NCI-H1048 (cell line): ENCODE measurements at places on chromosomes 2 and 18.

GRCh38 chr2:76870581-76870980 lies 651.6 kb downstream of the LRRTM4 start:
- no peak for DNase-seq

DNA sequence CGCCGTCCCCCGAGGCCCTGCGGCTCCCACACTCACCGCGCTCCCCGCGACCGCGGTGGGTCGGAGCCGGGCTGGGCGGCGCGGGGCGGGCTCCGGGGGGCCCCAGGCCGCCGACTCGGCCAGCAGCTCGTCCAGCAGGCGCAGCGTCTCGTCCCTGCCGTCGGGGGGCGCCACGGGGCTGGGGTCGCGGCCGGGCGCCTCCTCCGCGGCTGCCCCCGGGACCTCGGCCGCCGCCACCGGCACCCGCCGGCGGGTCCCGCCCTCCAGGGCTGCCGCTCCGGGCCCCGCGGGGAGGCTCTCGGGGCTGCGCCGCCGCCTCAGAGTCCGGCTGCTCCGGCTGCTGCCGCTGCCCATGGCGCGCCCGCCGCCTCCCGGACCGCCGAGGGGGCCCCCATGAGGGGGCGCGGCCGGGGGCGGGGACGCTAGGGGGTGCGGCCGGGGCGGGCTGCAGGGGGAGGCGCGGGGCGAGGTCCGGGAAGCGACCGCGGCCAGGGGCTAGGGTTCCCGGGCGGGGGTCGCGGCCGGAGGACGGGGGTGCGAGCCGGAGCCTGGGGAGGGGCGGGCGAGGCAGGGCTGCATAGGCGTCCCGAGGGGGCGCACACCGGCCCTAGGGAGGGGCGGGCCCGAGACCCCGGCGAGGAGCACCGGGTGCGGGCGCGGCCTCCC lies at the start of gene CYS1:
TSS of gene CYS1 (minus strand) at position 542 of the 666 bp plus-strand sequence. CDS start at position 354, 188 bp downstream.
- DNase-seq: no peak

DNA sequence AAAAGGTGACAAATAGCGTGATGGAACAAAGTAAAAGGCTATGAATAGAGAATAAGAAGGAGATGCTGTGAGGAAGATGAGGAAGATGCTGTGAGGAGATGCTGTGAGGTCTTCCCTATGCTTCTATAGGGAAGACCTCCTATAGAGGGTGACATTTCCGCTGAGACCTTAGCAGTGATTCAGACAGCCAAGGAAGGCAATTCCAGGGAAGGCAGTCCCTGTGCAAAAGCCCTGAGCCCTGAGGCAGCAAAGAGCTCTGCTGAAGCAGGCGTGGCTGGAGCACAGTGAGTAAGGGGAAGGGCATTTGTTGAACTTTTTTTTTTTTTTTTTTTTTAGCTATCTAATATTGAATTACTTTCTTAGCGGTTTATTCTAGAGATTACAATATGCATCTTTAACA lies 142.7 kb upstream of the FOSL2 start:
- no peak for DNase-seq

- no peak for DNase-seq
Observed at GRCh38 chr2:64928813-64929212, 60.4 kb upstream of the SLC1A4 start.

- no peak for DNase-seq
Observed at GRCh38 chr2:17422061-17422460, 96.2 kb downstream of the RAD51AP2 start.

DNA sequence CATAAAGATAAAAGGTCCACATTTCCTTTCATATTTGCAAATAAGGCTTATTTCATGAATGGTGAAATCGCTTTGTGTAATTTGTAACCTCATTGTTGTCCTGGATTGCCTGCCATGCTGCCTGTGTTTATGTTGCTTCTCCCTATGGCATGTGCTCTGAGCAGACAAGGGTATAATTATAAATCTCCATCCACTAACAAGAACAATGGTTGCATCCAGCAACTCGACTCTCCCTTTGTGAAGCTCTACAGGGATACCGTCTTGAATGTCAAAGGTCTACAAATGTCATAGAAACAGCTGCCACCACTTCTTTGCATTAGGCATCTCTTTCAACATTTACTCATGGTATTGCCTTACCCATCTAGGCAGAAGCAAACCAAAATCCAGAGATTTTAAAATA lies 209.6 kb downstream of the SLC8A1 start:
- DNase-seq: no peak

DNA sequence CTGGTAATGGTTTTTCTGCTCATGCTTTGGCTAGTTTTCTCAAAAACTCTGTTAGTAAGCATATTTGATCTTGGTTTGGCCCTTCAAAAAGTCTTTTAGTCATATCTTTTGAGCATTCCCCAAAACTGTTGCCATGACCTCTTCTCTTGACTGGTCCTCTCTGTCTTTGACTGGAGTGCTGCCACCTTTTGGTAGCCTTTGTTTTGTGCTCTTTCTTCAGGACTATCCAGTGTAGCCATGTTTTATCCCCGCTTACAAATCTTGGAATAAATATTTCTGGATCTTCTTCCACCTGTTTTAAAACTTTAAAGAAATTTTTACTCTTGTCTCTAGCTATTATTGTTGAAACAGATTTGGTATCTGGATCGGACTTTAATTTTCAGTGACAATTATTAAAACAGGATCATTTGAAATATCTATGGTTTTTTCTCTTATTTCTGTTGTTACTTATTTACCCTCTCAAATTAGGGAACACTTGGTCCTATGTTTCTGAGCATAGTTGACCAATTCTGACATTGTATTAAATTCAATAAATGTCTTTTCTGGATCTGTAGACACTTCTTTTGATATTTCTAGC lies 965 bp upstream of the ELOA2 start:
- DNase-seq: no peak

- no peak for DNase-seq
Observed at GRCh38 chr2:75289771-75290170, 90.5 kb upstream of the TACR1 start.

- no peak for DNase-seq
Observed at GRCh38 chr2:203177361-203177760, 61.5 kb upstream of the CYP20A1 start.

DNA sequence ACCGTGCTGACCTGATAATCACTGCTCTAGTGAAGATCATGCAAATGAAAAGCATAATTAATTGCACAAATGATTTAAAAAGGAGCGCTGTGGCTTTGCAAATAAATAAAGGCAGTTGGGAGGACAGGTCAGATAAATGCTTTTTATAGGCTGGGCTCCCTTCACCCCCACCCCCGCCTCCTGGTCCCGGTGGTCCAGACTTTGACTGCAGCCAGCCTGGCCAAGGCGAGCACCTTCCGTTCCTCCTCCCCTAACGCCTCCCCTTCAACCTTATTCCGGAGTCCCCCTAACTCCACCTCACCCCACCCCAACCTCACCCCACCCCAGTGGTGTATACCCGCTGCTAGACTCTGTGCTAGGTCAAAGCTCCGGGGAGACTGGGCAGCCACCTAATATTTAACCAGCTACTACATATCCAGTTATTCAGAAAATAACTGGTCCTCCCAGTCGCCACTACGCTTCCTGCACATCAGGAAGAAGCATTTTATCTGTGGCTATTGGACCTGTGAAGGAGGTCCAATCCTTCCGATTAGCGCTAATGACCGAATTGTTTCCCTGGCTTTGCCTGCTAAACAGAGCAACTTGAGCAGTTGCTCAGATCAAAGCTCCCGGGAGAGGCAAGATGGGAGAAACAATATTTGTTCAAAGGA lies 3.7 kb upstream of the SP9 start:
- DNase-seq: no peak

- DNase-seq: no peak
Observed at GRCh38 chr2:109136542-109136941, 7.5 kb downstream of the SH3RF3 start.

GRCh38 chr2:114717049-114717448 lies 274.6 kb downstream of the DPP10 start:
- DNase-seq: no peak

GRCh38 chr18:51522821-51523220 lies 325.3 kb upstream of the MEX3C start:
- DNase-seq: no peak

DNA sequence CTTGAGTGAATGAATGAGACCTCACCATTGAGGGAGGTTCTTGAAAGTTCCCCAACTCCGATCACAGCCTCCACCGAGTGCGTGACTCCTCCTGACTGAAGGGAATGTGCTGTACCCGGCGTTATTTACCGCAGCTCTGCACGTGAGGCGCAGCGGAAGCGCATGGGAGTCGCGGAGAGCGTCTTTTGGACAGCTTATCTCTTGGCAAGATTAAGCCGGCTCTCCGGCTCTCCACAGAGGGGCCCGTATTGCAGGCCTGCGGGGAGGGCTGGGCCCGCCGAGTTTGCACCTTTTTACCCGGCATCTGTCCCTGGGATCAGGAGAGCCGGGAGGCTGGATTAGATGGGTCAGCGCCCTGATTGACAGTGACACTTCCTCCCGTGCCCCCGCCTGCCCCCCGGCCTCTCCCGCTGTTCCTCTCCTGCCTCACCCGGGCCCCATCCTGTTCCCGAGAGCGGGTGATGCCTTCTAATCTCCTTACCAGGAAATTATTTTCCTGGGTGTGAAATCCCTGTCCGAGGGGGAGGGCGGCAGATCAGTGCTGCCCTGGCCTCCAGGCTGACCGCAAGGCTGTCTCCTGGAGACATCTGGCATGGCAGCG lies 176.3 kb downstream of the INHBB start:
- DNase-seq: no peak

DNA sequence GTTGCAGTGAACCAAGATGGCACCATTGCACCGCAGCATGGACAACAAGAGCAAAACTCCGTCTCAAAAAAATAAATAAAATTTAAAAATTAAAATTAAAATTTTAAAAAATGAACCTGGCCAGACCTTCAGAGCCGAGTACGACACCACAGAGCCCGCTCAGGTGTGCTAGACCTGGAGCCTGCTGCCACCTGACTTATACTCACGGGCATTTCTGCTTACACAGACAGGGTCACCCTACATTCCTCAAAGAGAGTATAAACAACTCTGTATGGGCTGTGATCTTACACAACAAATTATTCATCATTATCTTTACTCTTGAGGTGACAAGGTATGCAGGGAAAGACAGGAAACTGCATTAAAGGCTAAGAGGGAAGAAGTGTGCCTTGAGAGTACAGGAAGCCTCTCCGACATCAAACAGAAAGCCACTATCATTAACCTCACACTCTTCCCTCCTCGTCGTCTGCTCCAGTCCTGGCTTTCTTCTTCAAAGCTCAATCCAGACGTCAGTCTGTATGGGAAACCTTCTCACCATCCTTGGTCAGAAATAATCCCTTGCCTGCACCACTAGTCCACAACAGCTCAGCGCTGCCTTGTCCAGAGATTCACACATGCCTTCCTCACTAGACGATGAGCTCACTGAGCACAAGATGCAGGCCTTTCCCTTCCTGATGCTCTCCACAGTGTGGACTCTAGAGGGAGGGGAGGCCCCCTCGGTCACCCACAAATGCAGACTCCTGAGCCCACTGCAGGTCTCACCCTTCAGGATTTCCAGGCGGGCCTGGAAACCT lies 56.2 kb downstream of the UXS1 start:
- no peak for DNase-seq

DNA sequence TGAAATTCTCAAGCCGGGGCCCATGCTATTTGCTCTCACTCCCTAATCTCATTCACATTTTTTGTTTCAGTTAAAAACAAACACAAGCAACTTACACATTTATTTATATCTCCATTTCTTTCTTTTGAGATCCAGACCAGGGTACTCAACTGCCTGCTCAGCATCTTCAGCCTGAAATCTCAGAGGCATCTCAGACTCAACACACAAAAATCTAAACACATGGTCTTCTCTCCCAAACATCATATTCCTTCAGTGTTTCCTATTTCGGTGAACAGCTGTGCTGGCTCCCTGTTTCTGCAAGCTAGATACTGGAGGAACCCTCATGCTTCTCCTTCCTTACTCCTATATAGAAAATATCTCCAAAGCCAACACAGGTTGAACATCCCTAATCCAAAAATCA lies 11.3 kb upstream of the RTTN start:
- no peak for DNase-seq

DNA sequence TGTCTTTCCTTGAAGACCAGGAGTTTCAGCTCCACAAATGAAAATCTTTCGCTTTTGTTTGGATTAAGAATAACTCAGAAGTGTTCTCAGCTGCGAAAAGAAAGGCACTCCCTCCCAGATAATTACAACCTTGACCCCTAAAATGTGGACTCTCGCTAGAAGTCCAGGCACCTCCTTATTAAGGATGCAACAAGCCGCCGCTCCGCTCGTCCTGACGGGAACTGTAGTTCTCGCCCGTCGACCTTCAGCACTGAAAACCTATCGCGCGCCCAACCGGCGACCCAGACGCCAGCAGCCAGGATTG lies 559 bp downstream of the IMMT start:
- DNase-seq: peak; percentile 83

DNA sequence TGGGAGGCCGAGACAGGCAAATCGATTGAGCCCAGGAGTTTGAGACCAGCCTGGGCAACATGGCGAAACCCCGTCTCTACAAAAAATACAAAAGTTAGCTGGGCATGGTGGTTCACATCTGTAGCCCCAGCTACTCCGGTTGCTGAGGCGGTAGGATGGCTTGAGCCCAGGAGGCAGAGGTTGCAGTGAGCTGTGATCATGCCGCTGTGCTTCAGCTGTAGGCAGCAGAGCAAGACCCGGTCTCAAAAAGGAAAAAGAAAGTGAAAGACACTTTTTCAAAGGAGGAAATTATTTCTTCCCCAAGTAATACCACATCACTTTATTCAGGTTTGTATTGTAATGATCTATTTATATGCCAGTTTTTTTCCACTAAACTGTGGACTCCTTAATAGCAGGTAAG lies 35.7 kb upstream of the TAF4B start:
- no peak for DNase-seq

GRCh38 chr2:197359859-197360258 lies 49.3 kb upstream of the ANKRD44 start:
- DNase-seq: no peak

DNA sequence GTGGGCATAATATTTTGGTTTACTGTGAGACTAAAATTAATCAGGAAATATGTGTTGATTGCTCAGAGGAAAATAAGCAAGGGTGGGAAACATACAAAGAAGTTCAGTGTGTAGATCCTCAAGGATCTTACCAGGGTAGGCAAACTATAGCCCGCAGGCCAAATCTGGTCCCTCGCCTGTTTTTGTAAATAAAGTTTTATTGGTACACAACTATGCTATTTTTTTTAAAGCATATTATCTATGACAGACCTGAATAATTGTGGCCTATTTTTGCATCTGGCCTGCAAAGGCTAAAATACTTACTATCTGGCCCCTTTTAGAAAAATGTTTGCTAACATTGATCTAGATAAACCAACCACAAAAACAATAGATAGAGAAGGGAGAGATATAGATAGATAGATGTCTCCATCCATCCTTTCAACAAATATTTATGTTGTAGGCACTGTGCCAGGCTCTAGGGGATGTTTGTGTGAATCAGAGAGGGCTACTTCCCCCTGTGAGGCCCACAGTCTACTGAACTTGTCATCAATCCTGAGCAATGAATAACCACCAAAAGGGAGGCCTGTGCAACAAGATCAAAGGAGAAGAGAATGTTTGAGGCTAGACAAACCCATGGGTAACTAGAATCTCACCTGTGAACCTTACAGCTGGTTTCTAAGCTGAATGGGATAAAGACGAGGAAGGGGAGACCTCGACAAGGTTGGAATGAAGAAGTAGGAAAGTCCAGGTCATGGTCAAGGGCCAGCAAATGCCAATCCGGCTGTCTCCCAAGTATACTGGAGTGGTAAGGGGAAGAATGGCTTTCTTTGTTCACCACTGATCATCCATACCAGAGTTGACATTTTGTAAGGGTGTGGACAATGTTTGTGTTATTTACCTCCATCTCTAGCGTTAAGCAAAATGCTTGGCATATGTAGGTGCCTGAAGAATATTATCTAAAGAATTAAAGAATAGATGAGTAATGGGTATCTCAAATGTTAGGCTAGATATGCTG lies 23.6 kb downstream of the ALPK2 start:
- DNase-seq: no peak

GRCh38 chr18:24372279-24372872 lies 25.2 kb downstream of the OSBPL1A start:
- no peak for DNase-seq

GRCh38 chr2:95159690-95160449 lies at the start of gene ZNF514:
ZNF514 (minus strand) TSS chr2:95159848; CDS start chr2:95153253, 6,595 bp downstream.
- DNase-seq: peak; percentile 11
